ENCODE measurements at places on chromosomes 3 and 15. TPM values are rescaled to one million over a fixed set of nuclear protein-coding genes. Genes with fewer than 3 reads are reported as not detected.
A peak's percentile ranks its signal among the peaks of the same experiment; 100 is the strongest.

Gene DCBLD2
- 16.3 TPM for polyA plus RNA-seq

- DNase-seq, result no peak
Measured at GRCh38 chr15:42672444-42672843, 64.5 kb downstream of the CDAN1 start.

GRCh38 chr3:8769088-8769822 lies at the start of gene OXTR:
Gene OXTR, minus strand, starts transcription at chr3:8769613. Its CDS starts 1,426 bp downstream, at chr3:8768187.
- DNase-seq, result peak; percentile 97

Gene SOX2
- polyA plus RNA-seq, result 170 TPM

- DNase-seq, result no peak
Measured at GRCh38 chr3:36867810-36868209, 77.0 kb downstream of the TRANK1 start.

GRCh38 chr3:24474862-24475261 lies 19.8 kb downstream of the THRB start:
- DNase-seq, result no peak

DNA sequence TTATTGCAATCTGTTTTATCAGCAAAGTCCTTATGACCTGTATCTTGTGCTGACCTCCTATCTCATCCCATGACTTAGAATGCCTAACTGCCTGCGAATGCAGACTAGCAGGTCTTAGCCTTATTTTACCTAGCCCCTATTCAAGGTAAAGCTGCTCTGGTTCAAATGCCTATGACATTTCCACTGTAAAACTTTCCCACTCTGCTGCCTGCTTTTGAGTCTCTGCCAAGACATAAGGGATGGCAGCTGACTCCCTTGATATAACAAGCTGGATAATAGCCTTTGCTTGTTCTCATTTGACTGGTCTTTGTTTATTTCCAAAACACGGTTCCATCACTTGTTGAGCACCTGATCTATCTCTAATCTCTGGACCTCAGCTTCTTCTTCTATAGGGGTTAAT lies 131.9 kb upstream of the STRIT1 start:
- no peak for DNase-seq

DNA sequence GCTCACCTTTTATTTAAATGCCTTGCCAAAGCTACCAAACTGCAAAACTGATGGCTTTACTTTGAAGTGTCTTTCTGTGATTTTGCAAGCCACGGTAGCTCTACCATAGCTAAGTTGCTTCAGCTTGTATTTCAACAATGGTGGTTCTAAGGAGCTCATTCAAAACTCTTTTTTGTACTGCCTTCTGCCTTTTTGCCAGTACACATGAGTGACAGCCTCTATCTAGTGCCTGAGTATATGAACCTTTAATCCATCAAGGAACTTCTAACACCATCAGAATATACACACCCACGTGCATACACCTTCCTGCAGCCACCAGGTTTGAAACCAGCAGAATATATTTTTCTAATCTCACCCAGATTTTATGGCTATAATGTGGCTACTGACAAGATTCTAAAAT lies 10.4 kb upstream of the NR2F2 start:
- DNase-seq, result no peak

GRCh38 chr15:69809421-69809820 lies 288.3 kb downstream of the TLE3 start:
- DNase-seq, result no peak

Gene FBXO45
- polyA plus RNA-seq, result 5.2 TPM

DNA sequence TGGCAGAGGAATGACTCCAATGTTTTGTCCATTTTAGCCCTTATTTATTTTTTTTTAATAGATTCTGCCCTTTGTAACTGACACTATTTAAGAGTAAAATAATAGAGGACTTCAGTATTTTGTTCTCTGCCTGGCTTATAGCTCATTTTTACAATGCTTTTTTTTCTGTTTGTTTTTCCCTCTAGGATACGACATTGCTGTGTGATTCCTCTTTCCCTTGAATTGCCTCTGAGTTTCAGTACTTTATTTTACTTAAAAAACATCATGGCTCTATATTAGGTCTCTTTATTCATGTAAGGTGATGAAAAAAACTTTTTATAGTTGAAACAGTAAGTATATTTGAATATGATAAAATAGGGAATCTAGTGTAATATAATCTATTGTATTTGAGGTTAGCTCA lies 179.1 kb downstream of the PTPRG start:
- no peak for DNase-seq

DNA sequence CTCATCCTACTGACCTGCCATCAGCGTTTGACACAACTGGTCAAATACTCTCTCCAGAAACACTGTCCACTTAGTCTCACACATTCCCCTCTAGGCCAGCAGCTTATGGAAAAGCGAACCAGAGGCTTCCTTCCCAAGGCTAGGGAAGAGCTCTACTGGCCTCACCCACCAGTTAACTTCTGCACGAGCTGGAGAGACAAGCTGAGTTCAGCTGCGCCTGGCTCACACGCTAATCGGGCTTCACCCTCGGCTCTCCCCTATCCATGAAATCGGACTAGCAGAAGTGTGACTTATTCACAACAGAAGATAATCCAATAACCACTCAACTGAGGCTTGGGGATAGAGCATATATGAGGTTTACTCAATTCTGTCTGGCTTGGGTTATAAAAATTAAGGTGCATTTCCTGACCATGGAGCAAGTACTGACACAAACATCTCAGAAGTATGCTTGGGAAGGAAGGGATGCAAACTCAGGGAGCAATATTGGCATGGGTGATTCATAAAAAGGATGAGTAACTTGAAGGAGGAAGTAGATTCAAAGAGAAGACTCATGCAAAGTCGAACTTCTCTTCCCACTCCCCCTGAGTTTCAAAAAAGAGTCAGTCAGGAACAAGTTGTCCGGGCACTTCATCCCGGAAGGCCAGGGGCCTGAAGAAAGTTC lies 73.1 kb downstream of the XXYLT1 start:
- DNase-seq, result no peak

DNA sequence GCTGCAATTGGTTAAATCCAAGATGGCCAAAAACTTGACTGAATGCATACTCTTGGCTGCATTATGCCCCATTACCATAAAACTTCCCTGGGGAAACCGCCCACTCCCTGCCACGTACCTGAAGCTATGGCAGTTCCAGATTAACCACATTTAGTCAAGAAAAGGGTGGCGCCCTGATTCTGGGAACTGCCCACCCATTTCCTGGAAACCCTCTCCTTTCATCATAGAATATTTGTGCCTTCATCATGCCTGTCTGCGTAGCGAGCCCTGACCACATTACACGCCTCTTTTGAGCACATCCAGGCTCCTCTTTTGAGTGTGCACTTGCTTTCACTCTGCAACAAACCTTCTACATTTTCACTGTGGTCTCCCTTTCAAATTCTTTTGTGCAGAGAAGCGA lies 5.2 kb downstream of the LINS1 start:
- DNase-seq, result no peak

DNA sequence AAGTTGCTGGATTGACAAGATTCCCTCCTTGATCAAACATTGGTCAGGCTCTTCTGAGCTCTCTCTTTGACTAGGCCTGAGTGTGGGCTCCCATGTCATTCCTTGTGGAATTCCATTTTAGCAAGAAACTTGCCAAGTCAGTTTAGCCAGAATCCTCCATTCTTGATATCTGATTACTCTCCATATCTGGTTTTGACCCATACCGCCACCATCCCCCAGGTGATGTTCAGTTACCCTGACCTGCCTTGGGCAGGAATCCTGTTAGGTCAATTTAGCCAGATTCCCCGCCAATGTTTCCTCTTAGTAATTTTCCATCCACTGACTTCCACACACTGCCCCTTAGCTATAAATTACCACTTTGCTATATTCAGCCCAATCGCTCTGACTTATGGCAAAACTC lies 1.0 kb upstream of the PCCB start:
- no peak for DNase-seq

GRCh38 chr15:73647259-73648013 lies 14.2 kb upstream of the NPTN start:
- DNase-seq, result no peak

GRCh38 chr15:93418566-93418965 lies 329.6 kb upstream of the RGMA start:
- no peak for DNase-seq

Gene CRYBG3
- polyA plus RNA-seq, result 1.1 TPM

Gene NR1I2
- polyA plus RNA-seq, result 2.6 TPM

DNA sequence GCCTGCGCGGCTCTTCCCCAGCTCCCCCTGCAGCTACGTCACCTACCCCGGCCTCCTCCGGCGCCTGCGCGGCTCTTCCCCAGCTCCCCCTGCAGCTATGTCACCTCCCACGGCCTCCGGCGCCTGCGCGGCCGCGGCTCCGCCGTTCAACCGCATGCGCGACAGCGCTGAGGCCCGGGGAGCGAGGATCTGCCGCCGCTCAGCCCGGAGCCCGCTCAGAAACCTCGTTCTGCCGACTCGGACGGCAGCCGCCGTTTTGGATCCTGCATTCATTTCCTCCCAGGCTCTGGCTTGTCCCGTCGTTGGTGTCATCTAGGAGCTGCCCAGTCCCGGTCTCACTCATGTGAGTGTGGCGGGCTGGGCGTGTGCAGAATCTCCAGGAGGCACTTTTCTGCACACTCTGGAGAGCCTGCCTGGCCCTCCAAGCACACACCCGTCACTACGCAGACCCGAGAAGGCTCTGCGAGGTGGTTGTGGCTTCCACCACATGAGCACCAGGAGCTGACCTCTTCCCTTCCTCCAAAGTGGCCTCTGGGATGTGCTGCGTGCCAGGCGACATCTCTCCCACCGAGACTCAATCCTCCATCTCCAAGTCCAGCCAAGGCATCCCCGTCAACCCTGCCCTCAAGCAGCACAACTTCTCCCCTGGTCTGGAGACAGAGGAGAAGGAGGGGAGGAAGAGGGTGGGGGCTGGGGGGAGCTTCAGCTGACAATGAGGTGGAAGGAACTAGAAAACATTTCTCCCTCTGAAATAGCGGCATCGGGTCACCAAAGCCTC lies 165.3 kb downstream of the CHSY1 start:
- no peak for DNase-seq

Gene IL17RD
- 10.9 TPM for polyA plus RNA-seq

Gene VWA5B2
- 0.53 TPM for polyA plus RNA-seq

GRCh38 chr3:168984872-168985271 lies 678.6 kb downstream of the MECOM start:
- no peak for DNase-seq

DNA sequence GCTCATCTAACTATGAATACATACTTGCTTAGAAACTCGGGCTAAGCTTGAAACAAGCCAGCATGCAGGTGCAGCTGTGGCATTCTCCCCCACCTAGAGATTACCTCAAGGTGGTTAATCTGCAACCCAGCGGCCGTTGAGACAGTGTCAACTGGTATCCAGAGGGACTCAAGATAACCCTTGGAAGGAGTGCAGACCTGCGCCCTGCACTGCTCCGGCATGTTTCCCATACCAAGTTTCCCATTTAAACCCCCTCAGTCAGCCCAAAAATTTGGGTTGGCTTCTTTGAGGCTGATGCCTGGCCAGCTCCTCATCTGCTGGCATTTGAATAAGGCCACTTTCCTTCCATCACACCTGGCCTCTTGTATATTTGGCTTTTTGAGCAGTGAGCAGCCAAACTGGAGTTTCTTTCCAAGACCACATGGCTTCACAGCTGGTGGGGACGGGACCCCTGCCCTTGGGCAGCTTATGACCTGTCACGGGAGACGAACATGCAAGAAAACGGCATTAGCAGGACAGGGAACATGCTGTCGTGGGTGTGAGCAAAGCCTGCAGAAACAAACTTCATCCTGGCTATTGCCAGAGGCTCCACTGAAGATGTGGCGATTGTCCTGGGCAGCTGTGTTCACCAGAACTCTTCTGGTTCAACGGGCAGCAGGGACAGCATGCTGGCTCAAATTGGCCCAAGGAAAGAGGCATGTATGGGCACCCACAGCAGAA lies 98.2 kb downstream of the PLXNA1 start:
- no peak for DNase-seq

DNA sequence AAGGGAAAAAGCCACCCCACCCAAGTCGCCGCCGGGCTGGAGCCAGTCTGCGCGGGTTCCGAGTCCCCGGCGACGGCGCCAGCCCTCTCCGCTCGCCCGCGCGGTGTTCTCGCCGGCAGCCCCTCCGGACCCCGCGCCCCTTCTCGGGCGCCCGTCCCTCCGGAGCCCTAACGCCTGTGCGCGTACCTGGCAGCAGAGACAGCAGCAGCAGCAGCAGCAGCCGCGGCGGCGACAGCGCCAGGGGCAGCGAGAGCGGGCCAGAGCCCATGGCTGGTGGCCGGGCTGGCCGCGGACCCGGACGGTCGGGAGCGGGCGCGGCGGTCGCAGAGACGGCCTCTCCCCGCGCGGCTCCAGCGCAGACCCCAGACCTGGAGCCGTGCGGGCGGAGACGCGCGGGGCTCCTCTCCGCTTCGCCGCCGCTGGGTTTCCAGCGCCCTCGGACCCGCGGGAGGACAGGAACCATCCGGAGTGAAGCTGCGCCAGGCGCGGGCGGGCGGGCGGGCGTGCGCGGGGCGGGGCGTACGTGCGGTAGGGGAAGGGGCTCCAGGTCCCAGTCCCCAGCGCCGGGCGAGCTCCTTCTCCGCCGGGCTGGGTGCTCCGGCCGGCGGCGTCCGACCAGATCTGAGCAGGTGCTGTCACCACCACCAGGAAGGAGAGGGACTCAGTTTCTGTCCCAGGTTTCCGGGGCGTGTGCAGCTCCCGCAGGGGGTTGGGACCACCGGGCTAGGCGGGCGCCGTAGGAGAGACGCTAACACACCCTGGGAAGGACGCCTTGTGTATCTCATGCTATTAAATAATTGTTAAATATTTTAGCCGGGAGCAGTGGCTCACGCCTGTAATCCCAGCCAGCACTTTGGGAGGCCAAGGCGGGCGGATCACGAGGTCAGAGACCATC lies at the start of gene CHRNA3:
CHRNA3 (minus strand) TSS at position 470 of the 895 bp plus-strand sequence; CDS start at position 268, 202 bp downstream.
- no peak for DNase-seq

- no peak for DNase-seq
Measured at GRCh38 chr3:161333696-161334095, 37.6 kb downstream of the SPTSSB start.

DNA sequence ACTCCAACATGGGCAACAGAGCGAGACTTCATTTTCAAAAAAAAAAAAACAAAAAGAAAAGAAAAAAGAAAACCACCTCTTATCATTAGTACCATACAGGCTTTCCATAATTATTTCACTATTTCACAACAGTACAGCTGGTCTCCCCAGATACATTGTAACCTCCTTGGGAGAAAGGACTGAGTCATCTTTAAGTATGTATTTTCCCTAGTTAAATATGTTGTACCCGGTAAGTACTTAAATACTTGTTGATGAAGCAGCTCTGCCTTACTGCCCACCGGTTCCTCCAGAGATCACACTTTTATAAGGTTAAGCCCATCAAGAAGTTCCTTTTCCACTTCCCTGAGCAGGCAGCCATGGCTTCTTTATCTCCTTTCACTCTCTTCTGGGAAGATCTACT lies 789.5 kb upstream of the CFAP20DC start:
- DNase-seq, result no peak

- no peak for DNase-seq
Measured at GRCh38 chr3:148648685-148649352, 48.9 kb upstream of the AGTR1 start.

- DNase-seq, result no peak
Measured at GRCh38 chr3:190086191-190086590, 34.5 kb downstream of the P3H2 start.

Gene PRICKLE2
- polyA plus RNA-seq, result 2.9 TPM
